ENCODE measurements at places on chromosomes 6 and 20.

GRCh38 chr6:149392535-149392934 is 7.5 kb upstream of the SUMO4 start:
- no peak for DNase-seq

- no peak for DNase-seq
Observed at GRCh38 chr6:144341831-144342527, 56.8 kb downstream of the UTRN start.

- no peak for DNase-seq
Observed at GRCh38 chr20:39446397-39446796, 484.3 kb downstream of the DHX35 start.

DNA sequence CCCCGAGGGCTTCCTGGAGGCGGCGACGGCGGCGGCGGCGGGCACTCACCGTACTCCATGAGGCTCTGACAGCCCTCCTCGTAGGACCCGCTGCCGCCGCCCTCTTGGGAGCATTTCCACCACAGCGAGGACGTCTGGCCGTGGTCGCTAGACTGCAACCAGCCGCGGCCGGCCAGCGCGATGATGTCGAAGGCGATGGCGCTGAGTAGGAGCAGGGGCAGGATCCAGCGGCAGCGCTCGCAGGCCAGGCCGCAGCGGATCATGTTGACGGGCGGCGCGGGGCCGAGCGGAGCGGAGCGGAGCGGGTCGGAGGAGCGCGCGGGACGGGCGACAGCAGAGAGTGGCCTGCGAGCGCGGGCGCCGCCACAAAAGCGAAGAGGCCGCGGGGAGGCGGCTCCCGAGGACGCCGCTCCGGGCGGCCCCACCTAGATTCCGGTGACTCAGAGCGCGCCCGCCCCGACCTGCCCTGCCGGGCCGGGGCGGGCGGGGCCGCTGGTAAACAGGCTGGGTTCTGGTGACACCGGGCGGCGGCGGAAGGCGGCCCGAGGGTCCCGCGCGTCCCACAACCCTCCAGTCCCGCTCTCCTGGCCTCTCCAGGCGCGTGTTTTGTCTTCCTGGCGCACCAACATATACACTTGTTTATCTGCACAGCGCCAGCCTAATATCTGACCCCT is at the start of gene PERP:
Gene PERP, minus strand, starts transcription at position 342 of the 674 bp plus-strand sequence. Its CDS starts 79 bp downstream, at position 263.
- peak; percentile 69 for DNase-seq

DNA sequence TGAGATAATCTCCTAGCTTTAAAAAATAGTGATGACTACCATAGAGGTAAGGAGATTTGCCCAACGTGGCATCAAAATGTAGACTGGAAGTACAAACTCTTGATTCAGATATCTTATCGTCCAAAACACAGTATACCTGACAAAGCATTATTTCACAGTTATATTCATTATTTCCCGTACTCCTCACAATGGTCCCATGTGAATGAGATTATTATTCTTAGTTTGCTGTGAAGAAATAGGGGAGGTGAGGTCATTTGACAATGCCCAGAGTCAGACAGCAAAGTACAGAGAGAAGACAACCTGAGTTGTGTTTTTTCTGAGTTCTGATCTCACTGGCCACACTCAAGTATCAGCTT is 1.2 kb upstream of the TFB1M start:
- no peak for DNase-seq

DNA sequence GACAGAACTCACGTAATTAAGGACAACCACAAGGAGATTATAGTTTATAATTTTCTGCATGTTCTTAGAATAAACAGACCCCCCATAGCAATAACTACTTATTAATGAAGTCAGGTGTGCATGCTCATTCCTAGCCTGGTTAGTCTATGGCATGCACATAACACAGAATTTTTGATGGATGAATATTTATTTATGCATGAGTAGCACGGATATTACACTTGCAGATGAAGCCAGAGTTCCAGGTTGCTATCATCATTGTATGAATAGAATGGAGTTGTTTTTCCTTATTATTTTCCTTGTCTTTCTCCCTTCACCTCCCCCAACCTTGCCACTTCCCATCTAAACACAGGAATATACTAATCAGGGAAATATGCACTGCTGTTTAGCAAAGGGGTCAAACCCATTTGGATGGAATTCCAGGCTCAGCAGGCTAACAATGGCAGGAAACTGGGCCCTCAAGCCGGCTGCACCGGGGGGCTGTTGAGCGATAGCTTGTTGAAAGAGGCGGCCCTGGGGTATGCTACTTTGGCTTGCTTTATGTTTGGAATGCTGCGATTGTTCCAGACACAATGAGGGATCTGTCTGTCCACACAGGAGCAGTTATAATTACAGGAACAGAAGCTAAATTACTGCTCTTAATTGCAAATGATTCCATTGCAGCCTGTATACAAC is 112.6 kb downstream of the TMEM170B start:
- no peak for DNase-seq

GRCh38 chr20:21518292-21518991 is 4.6 kb upstream of the NKX2-2 start:
- DNase-seq: no peak

GRCh38 chr6:160134779-160135547 is 13.3 kb downstream of the SLC22A1 start:
- no peak for DNase-seq

GRCh38 chr20:24880356-24880755 is 68.7 kb upstream of the CST7 start:
- no peak for DNase-seq

- no peak for DNase-seq
Observed at GRCh38 chr6:71033171-71033570, 76.3 kb upstream of the B3GAT2 start.

GRCh38 chr6:39189131-39189530 is 40.1 kb downstream of the KCNK5 start:
- DNase-seq: no peak

DNA sequence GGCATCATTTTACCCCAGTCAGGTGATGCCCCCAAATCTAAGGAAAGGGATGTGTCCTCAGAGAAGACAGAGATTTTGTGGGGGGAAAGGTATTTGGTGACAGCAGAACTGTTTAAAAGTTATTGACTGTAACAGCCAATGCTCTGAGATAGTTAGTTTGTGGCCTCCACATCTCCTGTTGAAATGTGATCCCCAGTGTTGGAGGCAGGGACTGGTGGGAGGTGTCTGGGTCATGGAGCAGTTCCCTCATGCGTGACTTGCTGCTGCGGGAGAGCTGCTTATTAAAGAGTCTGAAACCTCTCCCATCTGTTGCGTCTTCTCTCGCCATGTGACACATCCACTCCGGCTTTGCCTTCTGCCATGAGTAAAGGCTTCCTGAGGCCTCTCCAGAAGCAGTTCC is 282.8 kb upstream of the FOXQ1 start:
- DNase-seq: no peak

DNA sequence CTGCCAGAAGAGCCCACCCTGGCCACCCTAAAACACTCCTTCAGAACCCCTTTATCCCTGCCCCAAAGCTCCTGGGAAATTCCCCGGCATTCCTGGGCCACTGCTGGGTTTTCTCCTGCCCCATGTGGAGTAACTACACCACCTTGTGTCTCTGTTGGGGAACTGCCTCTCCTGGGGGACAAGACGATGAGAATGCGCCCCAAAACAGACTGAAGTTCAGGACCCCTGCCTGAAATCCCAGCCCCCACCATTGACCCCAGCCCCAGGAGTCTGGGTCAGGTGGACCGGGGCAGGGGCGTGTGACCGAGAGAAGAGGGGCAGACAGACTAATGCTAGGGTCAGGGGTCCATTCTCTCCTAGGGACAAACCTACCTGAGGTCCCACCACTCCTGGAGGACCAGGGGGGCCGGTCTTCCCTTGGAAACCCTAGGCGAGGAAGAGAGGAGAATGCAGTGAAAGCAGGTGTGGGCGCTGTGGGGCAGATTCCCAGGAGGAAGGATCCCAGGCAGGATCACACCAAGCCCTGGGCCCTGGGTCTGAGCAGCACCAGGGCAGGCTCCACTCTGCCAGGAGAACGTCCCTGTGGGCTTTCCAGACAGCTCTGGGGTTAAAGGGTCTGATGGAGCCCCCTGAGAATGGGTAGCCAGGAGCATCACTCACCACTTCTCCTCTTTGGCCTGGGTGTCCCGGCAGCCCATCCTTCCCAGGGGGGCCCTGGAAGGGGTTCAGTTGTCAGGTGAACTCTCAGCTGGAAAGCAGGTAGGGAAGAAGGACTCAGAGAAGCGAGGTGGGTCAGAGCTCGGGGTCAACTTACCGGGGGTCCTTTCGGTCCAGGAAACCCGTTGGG is 19.4 kb downstream of the COL11A2 start:
- DNase-seq: no peak

All from stimulated activated CD4-positive, alpha-beta T cell treated with anti-CD3 and anti-CD28 coated beads, Interleukin-4, amount 100 ng/mL, for 48 hours (primary cell).